Muscle of back (tissue), 13 donors: ENCODE measurements at places on chromosomes 12 and 14.
A peak's percentile ranks its signal among the peaks of the same experiment; 100 is the strongest.

DNA sequence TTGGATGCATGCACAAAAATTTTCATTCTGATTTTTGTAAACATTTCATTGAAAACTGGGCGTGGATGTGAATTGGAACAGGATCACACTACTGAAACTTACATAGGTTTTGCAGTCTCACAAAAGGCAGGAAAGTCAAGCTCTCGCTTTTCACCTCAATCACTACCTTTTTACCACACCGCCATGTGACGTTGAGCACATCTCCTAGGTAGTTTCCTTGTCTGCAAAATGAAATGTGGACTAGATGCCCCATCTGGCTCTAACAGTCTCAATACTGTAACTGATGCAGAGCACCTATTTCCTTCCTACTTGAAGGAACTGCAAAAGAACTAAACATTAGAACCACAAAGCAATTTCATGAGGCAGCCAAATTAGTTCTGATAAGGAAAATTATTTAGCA lies 4.4 kb upstream of the YY1 start:
- DNase-seq = no peak

DNA sequence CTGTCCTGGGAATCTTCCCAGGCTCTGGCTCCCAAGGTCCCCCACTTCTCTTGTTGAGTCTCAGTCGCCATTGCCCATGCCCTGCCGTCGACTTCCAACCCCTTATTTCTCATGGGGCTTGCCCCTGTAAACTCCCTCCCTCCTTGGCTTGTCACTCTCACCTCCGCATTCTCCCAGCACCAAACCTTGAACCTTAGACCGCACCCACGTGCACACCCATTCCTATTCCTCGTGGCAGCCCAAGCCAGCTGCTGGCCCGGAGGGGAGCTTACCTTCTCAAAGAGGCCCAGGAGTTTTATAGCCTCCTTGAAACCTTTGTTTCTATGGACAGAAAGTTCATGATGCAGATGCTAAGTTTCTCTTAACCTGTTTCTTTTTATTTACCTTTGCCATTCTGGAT lies 4.6 kb downstream of the JDP2 start:
- DNase-seq = no peak

GRCh38 chr12:7542046-7542445 lies 38.5 kb upstream of the CD163 start:
- DNase-seq = no peak

GRCh38 chr12:12282761-12283425 lies 16.0 kb upstream of the LRP6 start:
- no peak for DNase-seq

DNA sequence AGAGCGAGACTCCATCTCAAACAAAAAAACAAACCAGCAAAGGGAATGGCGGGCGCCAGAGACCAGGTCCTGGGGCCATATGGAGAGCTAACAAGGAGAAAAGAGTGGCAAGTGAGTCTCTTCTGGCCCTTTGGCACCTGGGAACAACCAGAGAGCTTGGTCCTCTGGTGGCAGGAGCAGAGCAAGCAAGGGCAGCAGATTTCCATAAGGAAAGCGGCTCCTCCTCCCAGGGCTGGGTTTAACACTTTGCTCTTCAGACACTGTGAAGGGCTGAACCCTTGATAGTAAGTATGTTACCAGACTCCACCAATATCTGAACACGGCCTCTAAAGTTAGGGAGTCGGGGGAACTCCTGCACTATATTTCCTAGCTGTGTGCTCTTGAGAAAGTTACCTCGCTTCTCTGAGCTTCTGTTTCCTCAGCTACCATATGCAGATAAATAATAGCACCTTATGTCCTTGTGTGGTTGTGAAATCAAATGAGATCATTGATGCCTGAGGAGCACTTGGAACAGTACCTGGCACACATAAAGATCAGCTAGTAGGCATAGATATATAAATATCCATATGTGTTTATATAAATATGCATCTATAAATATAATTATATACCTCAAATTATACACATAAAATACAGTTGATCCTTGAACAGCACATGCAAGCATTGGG lies 33.4 kb upstream of the PLEKHG6 start:
- DNase-seq = no peak

GRCh38 chr14:102580550-102581110 lies 11.8 kb upstream of the RCOR1 start:
- no peak for DNase-seq

DNA sequence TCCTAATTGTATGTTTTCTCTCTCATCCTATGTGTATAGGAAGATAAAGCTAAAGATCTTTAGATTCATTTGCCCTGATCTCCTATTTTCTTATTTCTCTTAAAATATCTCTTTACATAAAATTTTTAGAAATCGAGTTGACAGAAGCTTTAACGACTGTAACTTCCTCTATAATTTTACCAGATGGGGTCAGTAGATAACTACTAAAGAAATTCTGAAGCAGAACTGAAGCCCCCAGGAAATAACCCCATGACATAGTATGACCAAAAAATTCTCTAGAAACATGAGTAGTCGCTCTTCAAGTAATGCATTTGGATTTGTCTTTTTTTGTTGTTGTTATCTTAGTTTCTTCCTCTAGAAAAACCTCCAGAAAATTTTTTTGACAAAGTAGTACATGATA lies 288.0 kb downstream of the ERC1 start:
- DNase-seq = peak; percentile 45

DNA sequence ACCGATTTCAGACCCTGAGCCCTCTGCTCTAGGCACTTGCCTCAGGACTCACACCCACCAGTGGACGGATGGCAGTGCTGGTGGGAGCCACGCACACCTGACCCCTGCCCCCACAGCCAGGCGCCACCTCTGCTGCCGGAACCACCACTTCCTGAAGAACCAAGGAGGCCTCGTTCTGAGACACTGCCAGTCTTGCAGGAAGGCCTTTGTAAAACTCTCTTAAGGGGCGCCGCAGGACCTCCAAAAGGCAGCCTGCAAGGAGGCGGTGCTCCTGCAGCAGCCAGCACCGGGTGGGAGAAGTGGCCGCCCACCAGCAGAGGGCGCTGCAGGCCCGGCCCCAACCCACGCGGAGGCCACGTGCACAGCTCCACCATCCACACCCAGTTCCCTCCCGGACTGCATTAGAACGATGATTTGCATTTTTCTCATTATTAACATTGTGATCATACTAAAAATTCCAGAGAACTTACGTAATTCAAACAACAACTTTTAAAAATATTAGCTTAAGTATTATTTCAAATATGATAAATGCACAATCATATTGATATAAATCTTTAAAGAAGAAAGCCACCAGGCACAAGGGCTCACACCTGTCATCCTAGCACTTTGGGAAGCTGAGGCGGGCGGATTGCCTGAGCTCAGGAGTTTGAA lies 12.8 kb downstream of the STX2 start:
- no peak for DNase-seq

- DNase-seq = no peak
Measured at GRCh38 chr12:76547526-76547925, 12.0 kb downstream of the OSBPL8 start.

DNA sequence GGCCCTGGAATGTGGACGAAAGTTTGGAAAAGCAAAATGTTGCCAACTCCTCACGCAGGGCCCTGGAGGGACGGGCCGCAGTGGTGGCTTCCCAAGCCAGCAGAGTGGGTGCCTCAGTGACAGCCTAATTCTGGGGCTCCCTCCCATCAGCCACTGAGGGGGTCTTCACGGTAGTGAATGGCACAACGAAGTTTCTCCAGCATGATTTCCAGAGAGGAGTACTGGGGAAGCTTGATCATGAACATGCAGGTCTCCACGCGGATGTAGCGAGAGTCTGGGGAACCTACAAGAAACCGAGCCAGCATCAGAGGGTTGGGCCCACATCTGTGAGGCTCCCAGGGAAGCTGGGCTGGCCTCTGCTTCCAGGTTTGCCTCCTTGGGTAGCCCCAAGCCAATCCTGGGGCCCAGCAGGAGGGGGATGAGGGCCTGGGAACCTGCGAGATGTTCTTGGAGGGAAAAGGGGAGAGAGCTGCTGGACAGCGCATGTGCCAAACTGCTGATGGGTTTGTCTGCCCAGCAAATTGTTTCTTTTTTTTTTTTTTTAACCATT lies 37.0 kb downstream of the TRAFD1 start:
- DNase-seq = no peak

DNA sequence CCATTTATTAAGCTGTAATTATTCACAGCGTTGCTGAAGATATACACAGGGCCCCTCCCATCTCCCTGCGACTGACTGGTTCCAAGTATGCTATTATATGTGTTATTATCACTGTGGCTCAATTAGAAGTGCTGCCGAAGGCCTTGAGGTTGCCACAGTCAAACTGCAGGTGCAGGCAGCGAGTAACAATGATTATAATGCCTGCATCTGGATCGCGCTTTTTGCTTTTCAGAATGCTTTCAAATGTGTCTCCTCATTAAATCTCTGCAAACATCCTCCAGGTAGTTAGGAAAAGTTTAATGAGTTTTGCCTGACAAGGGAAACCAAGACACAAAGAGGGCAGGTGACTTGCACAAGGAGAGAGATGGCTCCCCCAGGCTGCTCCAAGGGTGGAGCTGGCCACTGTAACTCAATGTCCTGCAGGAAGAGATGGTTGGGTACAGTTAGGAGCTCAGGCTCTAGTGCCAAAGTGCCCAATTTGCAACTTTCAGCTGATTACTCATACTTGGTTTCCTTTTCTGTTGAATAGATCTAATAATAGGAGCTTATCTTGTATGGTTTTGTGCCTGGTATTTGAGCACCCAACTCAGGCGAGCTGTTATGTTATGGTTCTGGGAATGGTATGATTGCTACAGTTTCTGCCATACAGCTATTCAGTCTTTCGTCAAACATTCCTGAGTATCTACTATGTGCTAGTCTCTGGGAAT lies 1.7 kb upstream of the SYNE3 start:
- no peak for DNase-seq

DNA sequence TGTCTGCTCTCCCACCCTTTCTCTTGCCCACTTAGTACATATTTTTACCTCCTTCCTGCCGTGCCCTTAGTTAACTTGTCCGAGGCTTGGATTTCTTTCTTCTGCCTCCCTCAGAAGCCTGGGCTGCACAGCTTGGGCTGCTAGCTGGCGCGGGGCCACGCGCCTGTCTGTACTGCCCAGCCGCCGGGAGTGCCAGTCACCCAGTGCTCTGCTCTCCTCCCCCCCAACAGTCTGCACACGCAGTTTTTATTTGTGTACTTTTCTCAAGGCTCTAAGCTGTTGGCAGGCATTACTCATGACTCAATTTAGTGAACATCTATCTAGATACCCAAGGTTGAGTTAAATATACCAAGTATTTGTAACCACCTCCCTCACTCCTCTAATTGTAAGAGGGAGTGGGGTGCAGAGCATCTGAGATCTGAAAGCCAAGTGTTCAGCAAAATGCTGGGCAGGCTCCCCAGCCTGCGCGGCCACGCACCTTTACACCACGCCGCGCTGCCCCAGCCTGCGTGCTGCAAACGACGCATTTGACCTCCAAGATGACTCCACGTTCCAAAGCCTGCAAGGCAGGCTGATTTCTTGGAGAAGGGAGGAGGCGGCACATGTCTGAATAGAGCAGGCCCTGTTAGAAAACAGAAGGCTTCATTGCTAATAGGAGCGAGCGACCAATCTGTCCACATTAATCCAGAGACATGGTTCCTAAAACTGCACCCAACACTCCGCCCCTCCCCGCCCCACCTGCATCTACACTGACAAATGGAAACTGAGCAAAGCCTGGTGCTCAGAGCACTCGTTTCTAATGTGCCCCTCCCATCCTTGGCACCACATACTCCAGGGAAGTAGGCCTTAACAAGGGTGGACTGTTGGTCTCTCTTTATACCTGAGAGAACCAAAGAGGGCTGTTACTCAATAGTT lies 18.2 kb upstream of the CACNA2D4 start:
- no peak for DNase-seq

DNA sequence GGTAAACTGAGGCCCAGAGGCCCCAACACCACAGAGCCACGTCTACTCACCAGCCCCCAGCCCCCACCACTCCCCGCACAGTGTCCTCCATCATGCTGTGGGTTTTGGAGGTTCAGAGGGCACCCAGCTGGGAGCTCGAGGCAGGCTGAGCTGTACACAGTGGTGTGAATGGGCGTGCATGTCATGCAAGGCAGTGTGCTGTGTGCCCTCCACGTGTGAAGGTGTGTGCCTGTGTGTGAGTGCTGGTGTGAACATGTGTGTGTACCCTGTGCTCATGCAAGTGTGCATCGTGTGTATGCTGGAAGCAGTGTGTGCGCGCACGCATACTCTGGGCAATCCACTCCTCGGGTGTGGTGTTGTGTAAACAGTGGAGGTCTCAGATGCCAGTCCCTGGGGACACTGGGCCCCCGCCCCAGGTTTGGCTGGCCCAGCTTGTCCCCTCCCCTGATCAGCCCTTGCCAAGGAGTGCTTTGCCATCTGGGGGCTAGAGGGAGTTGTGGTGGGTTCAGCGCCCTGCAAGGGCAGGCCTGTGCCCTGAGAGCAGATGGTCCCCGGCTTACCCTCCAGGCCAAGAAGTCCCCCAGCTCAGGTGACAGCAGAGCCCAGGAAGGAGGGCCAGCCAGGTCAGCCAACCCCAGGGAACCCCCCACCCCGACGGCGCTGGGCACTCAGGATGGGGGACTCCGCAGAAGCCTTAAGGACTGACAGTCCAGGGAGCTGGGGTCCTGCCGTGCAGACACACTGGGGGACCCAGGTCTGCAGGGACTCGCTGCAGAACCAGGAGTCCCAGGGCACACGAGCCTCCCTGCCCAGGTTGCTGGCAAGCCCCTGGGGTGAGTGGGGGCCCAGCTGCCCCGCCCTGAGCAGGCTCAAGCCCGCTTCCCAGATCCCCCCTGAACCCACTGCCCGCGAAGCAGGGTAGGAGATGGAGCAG lies 23.8 kb upstream of the GPR132 start:
- no peak for DNase-seq

DNA sequence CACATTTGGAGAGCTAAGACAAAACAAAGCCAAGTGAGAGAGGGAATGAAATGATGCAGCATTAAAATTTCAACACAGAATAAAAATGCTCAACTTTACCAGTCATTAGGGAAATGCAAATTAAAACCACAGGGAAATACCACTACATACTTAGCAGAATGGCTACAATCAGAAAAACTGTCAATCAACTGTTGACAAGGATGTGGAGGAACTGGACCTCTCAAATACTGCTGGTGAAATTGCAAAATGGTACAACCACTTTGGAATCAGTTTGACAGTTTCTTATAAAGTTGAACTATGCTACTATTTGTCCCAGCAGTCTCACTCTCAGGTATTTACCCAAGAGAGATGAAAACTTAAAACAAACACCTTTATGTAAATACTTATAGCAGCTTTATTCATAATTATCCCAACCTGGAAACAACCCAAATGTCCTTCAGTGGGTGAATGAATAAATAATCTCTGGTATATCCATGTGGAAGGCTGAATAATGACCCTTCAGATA lies 43.8 kb upstream of the KTN1 start:
- no peak for DNase-seq

DNA sequence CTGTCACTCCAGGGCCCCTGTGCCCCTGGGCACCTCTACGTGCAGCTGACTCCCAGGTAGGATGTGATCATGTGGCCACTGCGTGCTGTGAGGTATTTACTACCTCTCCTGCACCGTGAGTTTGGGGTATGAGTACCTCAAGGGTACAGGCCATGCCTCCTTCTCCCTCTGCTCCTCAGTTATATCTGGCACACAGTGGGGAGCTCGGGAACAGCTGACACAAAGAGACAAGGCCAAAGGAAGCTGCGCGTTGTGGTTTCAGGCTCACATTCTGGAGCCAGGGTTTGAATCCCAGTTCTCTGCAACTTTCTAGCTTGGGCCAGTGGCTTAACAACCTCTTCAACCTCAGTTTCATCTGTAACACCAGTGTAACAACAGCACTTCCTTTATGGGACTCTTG lies 7.8 kb upstream of the SLC6A12 start:
- DNase-seq = no peak
